ENCODE measurements at places on chromosomes 16 and 17.

GRCh38 chr16:983044-984030 is 1.8 kb downstream of the SOX8 start:
- DNase-seq = no peak

DNA sequence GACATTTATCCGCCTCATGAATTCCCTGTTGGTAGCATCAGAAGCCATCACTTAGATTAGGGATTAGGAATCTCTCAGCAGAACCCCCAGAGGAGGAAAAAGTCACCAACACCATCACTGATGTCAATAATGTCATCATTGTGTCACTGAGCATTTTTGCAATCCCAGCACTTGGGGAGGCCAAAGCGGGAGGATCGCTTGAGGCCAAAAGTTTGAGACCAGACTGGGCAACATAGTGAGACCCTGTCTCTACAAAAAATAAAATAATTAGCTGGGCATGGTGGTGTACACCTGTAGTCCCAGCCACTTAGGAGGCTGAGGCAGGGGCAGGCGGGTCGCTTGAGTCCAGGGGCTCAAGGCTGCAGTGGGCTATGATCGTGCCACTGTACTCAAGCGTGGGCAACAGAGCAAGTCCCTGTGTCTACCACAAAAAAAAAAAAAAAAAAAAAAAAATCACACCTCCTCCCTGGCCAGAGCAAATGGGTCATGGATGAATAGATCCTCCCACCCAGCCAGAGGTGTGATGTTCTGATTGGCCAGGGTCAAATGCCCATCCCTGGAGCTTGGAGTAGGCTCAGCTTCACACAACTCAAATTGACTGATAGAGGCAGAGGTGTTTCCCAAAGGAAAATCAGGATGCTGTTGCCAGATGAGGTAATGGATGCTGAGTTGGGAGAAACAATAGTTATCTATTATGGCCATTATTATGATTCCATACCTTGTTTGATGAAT is 31.6 kb downstream of the VWA3A start:
- DNase-seq = no peak

DNA sequence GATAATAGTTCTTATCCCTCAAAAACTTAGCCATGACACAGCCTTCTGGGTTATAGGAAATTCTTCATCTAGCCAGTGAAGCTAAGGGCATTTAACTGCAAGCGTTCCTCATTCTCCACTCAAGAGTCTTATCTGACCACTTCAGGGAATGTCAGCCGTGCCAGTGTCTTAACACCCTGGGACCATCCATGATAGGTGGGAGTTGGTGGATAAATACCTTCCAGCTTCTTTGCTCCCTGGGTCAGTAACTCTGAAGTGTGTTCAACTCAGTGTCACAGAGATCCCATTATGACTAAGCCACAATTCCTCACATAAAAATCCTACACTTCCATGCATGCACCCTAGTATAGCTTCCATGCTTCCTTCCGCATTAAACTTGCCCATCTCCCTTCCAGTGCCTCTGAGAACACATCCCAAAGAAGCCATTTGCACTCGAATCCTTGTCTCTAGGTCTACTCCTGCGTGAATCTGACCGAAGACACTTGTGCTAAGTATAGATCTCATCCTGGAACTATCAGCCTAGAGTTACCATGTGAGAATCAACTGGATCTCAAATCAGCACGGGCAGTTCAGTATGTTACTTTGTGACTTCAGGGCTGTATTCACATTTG is 264.3 kb upstream of the MAF start:
- no peak for DNase-seq

GRCh38 chr17:45438931-45439610 is 6.4 kb upstream of the ARHGAP27 start:
- no peak for DNase-seq

DNA sequence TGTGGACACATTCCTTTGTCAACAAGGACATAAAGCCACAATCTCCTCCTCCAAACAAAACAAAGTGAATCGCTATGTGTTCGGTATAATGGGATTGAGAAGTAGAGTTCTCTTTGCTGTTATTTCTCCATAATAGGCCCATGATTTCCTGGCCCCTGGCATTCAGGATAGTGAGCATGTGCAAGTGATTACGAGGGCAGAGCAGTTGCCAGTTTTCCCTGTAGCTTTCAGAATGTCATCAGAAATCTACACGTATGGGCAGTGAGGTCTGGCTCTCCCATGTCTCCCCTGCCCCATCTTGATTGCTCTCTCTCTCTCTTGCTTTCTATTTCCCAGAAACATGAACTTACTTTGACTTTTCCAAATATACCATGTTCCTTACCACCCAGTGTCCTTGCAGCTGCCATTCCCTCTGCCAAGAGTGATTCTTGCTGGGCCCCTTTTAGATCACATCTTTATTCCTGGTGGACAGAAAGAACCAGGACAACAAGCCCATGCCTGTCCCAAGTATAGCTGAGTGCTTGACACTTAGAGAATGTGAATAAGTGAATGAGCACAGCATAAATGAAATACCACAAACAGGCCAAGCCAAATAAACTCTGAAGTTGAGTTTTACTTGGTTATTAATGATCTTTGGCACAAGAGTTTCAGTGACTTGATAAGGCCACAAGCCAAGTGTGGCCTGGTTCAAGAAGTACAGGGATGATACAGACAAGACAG is 273.1 kb downstream of the CDH13 start:
- DNase-seq = no peak

DNA sequence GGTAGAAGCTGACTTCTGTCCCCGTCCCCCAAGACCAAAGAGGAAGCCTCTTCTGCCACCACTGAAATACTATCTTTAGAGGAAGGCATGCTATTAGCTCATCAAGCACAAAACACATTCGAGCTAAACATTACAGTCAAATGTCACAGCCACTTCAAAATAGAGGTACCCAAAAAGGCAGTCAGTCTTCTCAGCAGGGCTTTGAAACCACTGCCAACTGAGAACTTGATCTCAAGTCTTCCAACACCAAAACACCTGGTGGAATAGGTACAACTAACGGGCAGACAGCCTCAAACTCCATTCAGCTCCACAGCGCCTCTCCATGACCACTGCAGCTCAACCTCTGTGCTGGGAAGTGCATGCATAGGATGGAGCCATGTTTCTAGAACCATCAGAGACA is 36.0 kb downstream of the ZFHX3 start:
- no peak for DNase-seq

GRCh38 chr17:64947152-64947551 is 27.9 kb upstream of the LRRC37A3 start:
- no peak for DNase-seq

DNA sequence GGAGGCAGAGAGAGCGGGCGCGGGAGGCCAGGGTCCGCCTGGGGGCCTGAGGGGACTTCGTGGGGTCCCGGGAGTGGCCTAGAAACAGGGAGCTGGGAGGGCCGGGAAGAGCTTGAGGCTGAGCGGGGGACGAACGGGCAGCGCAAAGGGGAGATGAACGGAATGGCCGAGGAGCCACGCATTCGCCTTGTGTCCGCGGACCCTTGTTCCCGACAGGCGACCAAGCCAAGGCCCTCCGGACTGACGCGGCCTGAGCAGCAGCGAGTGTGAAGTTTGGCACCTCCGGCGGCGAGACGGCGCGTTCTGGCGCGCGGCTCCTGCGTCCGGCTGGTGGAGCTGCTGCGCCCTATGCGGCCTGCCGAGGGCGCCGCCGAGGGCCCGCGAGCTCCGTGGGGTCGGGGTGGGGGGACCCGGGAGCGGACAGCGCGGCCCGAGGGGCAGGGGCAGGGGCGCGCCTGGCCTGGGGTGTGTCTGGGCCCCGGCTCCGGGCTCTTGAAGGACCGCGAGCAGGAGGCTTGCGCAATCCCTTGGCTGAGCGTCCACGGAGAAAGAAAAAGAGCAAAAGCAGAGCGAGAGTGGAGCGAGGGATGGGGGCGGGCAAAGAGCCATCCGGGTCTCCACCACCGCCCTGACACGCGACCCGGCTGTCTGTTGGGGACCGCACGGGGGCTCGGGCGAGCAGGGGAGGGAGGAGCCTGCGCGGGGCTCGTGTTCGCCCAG is 1.2 kb upstream of the CBX4 start:
- DNase-seq = no peak

GRCh38 chr16:79932572-79932971 is 332.0 kb upstream of the MAF start:
- no peak for DNase-seq

DNA sequence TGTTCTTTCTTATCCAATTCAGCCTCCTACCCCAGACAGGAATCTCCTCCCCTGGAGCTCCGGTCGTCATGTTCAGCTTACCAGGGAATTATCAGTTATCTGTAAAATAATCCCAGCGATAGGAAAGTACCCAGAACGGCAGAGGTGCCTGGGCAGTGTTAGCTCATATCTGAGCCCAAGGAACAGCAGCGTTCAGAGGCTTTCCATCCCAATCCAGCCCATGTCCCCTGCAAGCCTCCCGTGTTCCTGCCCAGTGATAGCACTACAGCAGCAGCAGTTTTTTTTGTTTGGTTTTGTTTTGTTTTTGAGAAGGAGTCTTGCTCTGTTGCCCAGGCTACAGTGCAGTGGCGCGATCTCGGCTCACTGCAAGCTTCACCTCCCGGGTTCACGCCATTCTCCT is 158.2 kb downstream of the CMIP start:
- no peak for DNase-seq

GRCh38 chr17:35374766-35375344 is 1.4 kb upstream of the SLFN11 start:
- DNase-seq = no peak

DNA sequence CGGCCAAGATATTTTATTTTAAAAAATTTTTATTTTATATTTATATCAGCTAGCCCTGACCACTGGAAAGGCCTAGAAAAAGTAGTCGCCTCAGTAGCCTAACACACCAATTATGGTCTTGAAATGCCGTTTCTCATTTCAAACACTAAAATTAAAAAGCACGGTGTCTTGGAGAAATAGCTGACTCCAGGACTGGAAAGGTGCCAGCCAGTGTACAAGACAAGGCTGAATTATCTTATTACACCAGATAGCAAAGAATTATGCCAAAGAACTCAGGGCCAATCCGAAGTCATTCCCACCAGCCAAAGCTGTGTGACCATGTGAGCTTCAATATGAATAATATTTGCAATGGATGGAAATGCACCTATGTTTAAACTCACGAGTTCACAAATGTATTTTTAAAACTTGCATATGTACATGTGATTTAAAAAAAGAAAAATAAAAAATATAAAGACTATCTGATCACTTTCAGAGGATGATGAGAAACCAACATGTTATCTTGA is 19.9 kb upstream of the ATP2C2 start:
- no peak for DNase-seq

DNA sequence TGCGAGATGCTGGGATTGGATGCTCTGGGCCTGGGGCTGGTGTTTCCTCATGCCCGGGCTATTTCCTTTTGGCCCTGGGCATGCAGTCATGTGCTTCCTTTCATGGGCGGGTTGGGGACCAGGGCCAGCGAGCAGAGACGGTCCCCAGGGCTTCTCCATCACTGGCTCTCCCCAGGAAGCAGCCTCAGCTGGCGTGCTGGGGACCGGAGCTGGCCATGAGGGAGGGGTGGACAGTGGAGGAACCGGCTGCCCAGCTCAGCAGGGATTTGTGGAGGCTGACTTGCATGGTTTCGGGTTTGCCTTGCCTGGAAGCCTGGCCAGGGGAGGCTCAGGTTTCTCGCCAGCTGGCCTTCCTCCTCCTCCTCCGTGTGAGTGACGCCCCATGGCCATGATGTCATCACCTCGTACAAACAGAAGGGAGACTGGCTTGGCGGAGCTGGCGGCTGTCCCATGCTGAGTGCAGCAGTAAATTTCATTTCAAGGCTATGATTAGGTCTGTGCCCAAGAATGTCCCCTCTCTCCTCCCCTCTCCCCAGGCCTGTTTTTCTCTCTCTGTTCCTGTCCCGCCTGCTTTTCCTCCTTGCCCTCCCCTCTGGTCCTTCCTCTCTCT is 8.9 kb upstream of the TIMP2 start:
- no peak for DNase-seq

All from NAMALWA (cell line).